ENCODE measurements at places on chromosomes 6 and 20.

GRCh38 chr20:20824924-20825584, 112.6 kb upstream of the RALGAPA2 start:
- peak; percentile 27 for DNase-seq

- DNase-seq: no peak
Measured at GRCh38 chr6:84455511-84456029, 228.1 kb upstream of the CEP162 start.

- DNase-seq: no peak
Measured at GRCh38 chr6:169321546-169321945, 67.9 kb upstream of the THBS2 start.

GRCh38 chr20:18790787-18791186, 22.8 kb upstream of the SCP2D1 start:
- DNase-seq: no peak

DNA sequence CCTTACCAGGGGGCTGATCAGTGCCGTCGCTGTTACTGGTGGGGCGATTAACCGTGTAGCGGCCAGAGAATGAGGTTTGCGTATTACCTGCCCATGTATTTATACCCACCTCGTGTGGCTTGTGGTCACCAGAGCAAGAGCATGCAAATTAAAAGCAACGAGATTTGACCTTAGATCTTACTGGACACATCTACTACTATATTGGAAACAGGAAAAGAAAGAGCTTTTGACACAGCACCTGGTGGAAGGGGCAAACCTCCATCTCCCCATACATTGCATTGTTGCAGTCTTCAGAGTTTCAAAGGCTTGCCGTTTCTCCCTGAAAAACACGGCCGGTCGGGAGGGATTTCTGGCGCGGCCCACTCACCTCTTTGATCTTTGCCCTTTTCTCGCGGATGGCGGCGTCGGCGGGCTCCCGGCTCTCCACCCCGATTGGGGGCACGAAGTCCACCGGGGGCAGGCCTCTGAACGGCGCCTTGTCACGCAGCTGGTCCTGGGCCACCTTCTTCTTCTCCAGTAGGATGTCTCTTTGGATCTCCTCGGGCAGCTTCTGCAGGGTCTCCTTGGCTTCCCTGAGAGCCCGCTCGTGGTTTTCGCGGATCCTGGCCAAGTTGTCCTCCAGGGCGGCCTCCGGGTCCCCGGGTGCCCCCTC, 1.3 kb downstream of the MAN1A1 start:
- no peak for DNase-seq

- DNase-seq: no peak
Measured at GRCh38 chr6:122388945-122389344, 10.5 kb upstream of the HSF2 start.

- DNase-seq: no peak
Measured at GRCh38 chr6:77415706-77416105, 47.6 kb downstream of the HTR1B start.

DNA sequence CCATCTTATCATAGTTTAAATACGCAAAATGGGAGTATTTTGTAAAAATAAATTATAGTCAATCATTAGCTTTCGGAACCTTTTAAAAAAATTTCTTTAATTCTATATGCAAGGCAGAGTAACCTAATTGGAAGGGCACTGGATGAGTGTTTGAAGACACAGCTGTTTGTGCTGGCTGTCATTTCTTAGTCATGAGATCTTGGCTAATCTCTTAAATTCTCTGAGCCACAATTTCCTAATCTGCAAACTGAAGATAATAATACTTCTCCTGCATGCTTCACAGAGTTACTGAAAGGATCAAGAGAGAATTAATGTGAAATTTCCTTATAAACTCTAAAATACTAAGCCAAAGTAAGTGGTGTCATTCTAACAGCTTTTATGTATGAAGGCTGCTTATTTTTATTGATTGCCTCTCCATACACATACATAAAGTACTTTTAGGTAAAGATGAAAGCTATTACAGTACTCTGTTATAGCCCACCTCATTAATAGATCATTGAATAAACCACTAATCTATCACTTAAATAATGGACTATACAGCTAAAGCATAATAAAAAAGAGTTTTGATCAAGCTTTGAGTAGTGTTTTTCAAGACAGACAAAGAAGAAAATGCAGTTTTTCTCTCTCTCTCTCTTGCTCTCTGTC, 383.7 kb upstream of the IRAK1BP1 start:
- DNase-seq: no peak

DNA sequence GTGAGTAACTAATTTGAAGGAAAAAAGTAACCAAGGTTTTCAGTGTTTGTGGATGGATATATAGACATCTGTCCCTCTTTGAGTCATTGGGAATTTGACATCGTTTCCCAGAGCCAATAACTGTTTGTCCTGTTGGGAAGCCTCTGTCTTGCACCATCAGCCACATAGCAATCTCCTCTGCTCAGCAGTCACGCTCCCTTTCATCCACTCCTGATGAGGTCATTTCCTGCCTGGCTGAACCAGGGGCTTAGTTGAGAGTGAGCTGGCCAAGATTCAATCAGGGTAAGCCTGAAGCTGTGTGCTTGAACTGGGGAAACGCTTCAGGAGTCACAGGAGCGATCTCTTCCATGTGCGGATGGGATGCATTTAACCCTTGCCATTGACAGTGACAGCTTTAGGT, 121.5 kb upstream of the FOXQ1 start:
- DNase-seq: no peak

GRCh38 chr6:21046276-21046675, 512.0 kb downstream of the CDKAL1 start:
- no peak for DNase-seq

DNA sequence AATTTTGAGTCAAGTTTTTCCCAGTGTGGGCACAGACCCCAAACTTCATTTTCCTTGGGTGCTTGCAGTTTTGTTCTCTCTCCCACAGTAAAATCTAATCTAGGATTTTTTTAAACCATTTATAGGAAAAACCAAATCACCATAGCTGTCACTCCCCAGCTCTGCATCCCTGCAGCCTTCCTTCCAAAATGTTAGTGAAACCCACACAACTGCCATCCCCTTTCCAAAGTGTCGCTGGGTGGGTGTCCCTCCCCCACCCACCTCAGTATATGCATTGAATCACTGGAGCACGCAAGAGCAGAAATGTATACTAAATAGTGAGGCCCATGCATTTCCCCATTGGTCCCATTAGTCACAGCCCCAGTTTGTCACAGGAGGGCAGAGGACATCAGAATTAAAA, 138.3 kb downstream of the MTFR2 start:
- DNase-seq: no peak

DNA sequence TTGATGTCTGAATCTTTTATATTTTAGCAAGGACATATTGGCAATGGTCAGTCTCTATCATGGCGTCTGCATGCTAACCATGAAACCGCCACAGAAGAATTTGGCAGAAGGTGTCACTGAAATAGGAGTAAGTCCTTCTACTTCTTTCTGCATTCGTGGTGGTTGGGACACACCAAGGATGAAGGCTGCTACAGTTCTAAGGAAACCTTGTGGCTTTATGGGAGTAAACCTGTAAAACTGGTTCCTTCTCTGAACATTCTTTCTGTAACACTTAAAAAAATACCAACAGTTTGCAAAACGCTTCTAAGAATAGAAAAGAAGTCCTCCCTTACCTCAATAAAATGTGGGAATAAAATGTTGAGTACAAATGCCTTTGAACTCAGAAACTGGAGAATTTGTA, 195.3 kb downstream of the SLC24A3 start:
- no peak for DNase-seq

Measured in C1 segment of cervical spinal cord (tissue), 14 donors.